ENCODE measurements at places on chromosomes 5 and 9.

DNA sequence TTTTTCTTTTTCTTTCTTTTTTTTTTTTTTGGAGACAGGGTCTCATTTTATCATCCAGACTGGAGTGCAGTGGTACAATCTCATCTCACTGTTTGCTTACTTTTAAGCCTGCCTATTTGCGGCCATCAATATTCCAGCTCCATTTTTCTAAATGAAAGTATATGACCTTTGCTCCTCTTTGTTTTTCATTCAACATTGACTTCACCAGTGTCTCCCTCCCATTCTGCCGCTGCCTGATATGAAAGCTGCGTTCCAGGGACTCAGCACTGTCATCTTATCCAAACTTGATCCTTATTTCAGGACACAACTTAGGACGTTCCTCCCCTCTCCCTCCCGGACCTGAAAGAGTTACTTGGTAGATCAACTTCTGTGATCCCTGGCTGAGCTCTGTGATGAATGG is 73.6 kb downstream of the LRRC70 start:
- no peak for DNase-seq

DNA sequence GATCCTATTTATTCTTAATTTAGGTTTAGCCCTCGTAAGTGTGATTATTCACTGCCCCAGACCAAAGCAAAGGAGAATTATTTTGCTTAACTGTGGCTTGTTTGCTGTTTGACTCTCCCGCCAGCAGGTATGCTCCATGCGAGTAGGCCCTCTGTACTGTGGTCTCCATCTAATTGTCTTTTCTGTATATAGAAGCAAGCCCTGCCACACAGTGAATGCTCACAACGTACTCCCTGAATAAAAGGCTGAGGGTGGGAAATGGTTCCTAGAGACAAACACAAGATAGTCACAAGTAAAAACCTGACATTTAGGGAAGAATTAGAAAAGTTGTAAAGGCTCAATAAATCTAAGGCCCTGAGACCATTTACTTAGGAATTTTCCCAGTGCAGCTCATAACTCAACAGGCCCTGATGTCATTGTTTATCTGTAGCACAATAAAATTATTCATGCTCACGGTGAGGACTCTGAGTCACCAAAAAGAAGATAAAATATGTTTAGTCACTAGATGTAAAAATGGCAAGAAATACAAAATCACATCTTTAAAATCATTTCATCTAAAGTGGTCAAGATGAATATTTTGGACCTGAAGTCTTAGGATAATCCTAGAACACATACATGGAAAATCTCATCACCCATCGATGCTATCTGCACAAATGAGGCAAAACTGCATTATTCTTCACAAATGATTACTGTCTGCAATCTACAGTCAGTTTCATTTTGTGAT is 473.2 kb downstream of the ENC1 start:
- DNase-seq = peak; percentile 54

- DNase-seq = peak; percentile 2
Observed at GRCh38 chr5:11050596-11051304, 289.7 kb upstream of the DAP start.

- peak; percentile 43 for DNase-seq
Observed at GRCh38 chr9:69421908-69422801, 97.1 kb downstream of the ENTREP1 start.

GRCh38 chr9:93958819-93959682 is 3.9 kb upstream of the BARX1 start:
- DNase-seq = no peak

GRCh38 chr5:139027150-139027549 is 152.0 kb upstream of the LRRTM2 start:
- no peak for DNase-seq

DNA sequence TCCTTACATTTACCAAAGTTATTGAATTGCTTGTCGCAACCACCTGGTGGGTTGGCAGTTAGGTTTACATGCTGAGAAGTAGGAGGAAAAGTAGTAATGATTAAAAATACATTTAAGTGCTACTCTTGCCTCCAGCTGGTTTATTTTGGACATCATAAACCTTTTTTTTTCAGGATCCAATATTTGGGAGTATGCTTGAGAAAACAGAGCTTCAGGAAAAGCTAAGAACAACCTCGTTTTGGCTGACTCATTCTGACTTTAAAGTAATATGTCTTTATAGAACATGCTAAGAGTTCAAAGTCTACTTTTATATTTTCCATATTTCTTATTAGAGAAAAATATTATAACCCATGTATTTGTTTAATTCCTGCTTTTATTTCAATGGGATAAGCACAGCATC is 41.7 kb upstream of the BNC2 start:
- DNase-seq = no peak

DNA sequence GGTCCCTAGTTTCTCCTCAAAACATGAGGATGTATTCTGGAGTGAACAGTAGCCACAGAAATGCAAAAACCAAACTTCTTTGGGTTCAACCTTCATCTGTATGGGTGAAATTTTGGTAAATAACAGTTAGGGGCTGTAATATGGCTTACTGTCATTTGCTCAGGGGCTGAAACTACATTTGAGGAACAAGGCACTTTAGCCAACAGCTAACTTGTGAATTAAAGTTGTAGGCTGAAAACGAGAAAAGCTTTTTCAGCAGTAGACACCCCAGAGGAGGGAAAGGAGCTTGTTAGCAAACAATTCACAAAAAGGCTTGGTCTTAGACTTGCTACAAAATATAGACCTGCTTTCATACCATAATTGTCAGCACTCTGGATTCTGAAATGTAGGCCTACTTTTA is 6.6 kb downstream of the TMEM171 start:
- no peak for DNase-seq

- no peak for DNase-seq
Observed at GRCh38 chr5:40685976-40686486, 6.3 kb downstream of the PTGER4 start.

DNA sequence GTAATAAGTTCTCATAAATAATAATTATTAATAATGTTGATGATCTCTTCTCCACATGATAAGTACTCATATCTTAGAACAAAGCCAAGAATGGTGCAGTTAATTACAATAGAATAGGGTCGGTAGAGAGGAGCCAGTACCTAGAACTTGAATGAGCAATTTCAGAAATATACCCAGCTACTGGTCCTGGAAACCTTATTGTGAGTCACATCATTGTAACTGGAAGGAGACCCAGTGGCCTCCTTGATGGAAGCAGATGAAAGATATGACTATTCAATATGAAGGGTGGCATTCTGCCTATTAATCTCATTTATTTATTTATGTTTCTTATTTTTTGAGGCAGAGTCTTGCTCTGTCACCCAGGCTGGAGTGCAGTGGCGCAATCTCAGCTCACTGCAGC is 37.7 kb upstream of the SHOC1 start:
- no peak for DNase-seq

- DNase-seq = no peak
Observed at GRCh38 chr9:80883426-80883825, 805.9 kb downstream of the TLE1 start.

GRCh38 chr9:84583866-84584265 is 85.7 kb upstream of the NTRK2 start:
- no peak for DNase-seq

Measured in HFF-Myc (cell line).